ENCODE measurements at places on chromosomes 6 and 20. TPM values are rescaled to one million over a fixed set of nuclear protein-coding genes. Genes with fewer than 3 reads are reported as not detected.

Gene NFYA
- polyA plus RNA-seq, result 52.5 TPM

Gene MTHFD1L
- polyA plus RNA-seq, result 15.7 TPM

Gene OR2J3
- not detected for polyA plus RNA-seq

Gene SAMD5
- polyA plus RNA-seq, result 12.6 TPM

Gene BLCAP
- 85.8 TPM for polyA plus RNA-seq

Gene KPNA5
- 24.4 TPM for polyA plus RNA-seq

Gene LTV1
- 47.5 TPM for polyA plus RNA-seq

Gene PRR18
- polyA plus RNA-seq, result 0.35 TPM

Gene TAP1
- 11.2 TPM for polyA plus RNA-seq

Gene CALHM4
- polyA plus RNA-seq, result 1.1 TPM

Gene LPA
- 0.28 TPM for polyA plus RNA-seq
